GM23248 (cell line): ENCODE measurements at places on chromosomes 16 and 17.

DNA sequence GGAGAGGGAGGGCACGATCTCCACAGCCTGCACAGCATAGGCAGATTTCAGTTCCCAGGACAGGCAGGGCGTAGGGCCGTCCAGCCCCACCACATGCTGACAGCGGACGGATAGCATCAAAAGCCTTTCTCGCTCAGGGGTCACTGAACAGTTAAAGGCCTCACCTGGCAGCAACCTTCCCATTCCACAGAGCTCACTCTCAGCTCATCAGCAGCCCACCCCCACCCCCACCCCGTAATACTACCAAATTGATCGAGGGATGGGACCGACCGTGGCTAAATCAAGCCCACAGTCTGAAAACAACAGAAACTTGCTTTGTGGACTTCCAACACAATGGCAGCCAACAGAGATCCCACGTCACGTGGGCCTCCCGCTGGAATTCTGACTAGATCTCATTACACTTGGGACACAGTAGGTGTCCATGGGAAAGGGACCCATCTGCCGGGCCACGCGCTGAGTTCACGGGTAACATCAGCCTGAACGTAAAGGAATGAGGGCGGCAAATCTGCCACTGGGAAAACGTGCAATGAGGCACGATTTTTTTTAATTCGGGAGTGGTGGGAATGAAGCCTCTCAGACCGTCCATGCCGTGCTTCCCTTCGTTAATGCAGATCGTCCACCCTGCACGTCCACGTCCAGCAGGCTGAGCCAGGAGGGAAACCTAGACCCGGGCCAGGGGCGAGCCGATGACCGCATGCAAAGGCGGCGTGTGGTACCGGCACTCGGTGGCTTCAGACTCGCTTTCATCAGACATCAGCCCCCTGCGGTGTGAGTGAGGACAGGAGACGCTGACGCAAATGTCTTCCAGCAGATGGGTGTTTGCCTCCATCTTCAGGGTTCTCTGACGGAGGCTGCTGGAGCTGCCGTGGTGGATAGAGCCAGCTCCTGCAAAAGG is 92.1 kb downstream of the TBC1D16 start:
- no peak for DNase-seq

GRCh38 chr16:72291121-72291520 is 119.2 kb upstream of the PMFBP1 start:
- peak; percentile 54 for DNase-seq

DNA sequence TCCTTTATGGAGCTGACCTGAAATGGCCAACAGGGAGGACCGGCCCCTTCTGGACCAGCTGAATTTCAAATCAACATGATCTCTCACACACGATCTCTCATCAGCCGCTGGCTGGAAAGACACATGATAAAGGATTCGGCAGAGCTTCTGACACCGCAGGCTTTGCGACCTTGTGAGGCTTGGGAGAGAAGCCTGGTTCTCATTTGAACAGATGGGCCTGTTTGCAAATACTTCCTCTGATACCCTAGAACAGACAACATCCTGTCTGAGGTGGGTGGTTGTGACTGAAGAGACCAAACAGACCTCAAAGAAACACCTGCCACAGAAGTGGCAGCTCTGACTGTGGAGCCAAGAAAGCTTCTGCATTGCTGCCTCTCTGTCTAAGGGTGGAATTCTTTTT is 77.9 kb upstream of the SDK2 start:
- no peak for DNase-seq

DNA sequence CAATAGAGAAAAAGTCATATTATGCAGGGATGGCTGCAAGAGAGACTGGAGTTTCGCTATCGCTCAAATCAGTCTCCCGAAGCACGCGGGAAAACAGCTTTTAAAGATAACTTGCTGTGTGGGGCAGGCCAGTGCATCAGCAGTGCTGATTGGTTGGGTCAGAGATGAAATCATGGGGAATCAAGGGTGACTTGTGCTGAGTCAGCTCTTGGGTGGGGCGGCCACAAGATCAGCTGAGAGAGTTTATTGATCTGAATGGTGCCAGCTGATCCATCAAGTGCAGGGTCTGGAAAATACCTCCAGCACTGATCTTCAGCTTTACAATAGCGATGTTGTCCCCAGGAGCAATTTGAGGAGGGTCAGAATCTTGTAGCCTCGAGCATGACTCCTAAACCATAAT is 430.5 kb downstream of the RBFOX1 start:
- no peak for DNase-seq

- DNase-seq: peak; percentile 19
Observed at GRCh38 chr16:10126686-10127085, 55.5 kb downstream of the GRIN2A start.

- DNase-seq: no peak
Observed at GRCh38 chr16:82639263-82639662, 12.5 kb downstream of the CDH13 start.
